ENCODE measurements at places on chromosomes 12 and 14.

- DNase-seq, result no peak
These were observed 195.5 kb downstream of the PPM1H start for GRCh38 chr12:62739266-62740015.

- DNase-seq, result no peak
These were observed 12.5 kb downstream of the AHNAK2 start for GRCh38 chr14:104965561-104966231.

GRCh38 chr12:92077530-92077929 lies 68.1 kb downstream of the BTG1 start:
- no peak for DNase-seq

GRCh38 chr12:101581190-101581589 lies 13.6 kb upstream of the MYBPC1 start:
- no peak for DNase-seq

DNA sequence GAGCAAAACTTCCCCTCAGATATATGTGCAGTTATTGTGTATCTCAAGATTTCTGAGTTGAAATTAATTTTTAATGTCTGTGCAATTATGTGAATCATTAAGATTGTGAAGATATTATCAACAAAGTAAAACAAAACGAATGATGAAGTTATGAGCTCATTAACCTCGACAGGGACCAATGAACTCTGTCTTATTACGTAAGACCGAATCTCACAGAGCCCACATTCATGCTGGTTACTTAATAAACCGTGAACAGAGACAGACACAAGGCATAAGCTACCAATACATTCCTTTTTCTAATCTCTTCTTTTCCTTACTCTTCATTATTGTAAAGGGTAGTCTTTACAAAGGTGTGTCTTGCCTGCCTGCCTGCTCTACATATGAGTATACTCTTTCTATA lies 568.7 kb downstream of the RPS29 start:
- DNase-seq, result no peak

DNA sequence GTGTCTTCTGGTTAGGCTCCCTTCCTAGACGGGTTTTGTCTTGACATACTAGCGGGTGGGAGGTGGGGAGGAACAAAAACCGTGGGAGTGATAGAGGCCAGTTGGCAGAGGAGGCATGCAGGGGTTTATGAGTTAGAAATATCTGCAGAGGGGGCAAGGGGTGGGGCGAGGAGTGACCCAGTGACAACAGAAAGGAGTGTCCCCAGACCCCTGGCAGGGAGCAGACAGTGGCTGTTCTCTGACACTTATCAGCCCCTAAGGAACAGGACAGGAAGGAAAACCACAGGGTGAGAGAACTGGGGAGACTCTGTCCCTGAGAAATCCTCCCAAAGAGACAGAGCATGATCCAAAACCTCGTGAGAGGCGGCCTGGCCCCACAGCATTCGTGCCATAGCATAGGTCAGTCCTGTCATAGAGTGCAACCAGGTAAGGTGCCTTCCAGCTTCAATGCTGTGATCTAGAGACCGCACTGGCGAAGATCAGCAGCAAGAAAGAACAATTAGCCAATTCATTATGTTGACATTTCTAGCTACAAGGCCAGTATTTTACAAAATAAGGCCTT lies 141.4 kb downstream of the CRADD start:
- no peak for DNase-seq

Measured in CD4-positive, alpha-beta T cell treated with Interleukin-6 at 100 ng/mL for 8 hours (primary cell).